ENCODE measurements at places on chromosomes 6 and 20.
A peak's percentile ranks its signal among the peaks of the same experiment; 100 is the strongest.

DNA sequence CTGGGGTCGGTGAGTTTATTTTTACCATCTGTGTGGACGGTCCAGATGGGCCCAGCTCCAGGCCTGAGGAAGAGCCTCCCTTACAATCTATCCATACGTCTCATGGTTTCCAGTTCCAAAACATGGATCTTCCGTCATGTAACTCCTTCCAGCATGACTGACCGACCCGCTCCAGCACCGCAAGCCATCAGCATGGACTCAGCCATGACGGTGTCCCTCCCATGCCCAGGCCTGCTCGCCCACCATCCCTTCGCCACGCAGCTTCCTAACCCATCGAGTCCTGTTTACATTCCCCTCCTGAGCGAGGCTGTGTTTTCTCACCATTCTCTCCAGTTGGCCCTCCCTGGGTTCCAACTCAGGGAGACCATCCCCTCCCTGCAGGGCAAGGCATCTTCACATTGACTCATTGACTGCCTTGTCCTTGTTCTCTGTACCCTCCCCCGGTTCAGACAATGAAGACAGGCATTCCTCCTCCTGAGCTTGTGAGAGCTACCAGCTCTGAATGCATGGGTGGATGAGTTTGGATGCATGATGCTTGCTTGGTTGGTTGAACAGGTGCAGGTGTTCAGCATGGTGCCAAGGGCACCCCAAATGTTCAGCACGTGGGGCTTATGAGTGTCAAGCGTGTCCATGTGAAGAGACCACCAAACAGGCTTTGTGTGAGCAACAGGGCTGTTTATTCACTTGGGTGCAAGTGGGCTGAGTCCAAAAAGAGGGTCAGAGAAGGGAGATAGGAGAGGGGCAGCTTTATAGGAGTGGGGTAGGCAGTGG lies 235.8 kb downstream of the SMOC2 start:
- no peak for DNase-seq

DNA sequence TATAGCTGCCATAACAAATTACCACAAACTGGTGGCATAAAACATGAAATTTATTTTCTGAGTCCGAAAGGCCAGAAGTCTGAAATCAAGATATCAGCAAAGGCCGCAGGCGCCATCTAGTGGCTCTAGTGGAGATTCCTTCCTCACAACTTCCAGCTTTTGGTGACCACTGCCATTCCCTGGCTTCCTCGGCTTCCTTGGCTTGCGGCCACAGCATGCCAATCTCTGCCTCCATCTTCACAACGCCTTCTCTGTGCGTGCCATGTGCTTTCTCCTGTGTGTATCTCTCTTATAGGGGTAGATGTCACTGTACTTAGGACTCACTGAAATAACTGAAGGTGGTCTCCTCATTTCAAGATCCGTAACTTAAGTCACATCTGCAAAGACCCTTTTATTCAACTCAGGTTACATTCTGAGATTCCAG lies 5.4 kb upstream of the PLAGL1 start:
- peak; percentile 68 for DNase-seq

DNA sequence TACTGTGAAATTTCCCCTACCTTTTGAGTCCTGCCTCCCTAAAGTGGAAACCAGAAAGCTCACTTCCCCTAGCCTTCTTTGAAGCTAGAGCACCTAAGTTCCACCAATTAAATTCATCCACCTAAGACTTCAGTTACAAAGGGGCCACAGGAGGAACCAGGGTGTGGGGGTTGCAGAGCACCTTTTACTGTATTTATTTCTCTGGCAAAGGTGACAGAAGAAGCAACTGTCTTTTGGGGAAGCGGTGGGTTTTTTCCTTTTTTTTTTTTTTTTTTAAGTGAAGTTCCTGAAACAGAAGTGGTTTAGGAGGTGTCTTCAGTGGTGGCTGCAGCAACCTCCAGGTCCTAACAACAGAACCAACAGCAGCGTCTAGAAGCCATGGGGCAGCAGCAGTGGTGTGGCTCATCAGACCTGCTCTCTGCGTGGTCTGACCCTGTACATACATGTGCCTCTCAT lies 13.1 kb downstream of the PSMB9 start:
- DNase-seq: peak; percentile 49

GRCh38 chr6:5337573-5337972 lies 76.3 kb downstream of the FARS2 start:
- DNase-seq: no peak

GRCh38 chr6:41335943-41336342 lies 535 bp downstream of the NCR2 start:
- no peak for DNase-seq

DNA sequence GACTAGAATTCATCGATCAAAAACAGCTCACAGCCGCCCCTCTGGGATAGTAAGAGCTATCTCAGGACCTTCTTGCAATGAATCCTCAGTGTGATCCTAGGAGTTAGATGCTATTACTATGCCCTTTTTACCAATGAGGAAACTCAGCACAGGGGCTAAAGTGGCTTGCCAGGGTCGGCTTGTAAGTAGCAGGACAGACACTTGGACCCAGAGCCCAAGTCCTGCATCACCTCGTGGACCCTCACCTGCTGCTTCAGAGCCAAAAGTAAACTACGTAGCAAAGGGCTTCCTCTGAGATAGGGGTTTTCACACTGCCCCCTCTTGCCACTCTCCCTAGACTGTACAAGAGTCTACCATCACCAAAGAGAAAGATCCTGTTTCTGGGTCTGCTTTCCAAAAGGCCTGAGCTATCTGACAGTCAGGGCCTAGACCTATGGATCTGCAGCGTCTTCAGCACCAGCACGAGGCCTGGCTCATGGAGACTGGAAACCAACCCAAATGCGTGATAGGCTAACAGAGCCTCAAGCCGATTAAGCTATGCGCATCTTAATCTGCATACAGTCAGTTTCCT lies 172.3 kb downstream of the ANKRD60 start:
- DNase-seq: no peak

DNA sequence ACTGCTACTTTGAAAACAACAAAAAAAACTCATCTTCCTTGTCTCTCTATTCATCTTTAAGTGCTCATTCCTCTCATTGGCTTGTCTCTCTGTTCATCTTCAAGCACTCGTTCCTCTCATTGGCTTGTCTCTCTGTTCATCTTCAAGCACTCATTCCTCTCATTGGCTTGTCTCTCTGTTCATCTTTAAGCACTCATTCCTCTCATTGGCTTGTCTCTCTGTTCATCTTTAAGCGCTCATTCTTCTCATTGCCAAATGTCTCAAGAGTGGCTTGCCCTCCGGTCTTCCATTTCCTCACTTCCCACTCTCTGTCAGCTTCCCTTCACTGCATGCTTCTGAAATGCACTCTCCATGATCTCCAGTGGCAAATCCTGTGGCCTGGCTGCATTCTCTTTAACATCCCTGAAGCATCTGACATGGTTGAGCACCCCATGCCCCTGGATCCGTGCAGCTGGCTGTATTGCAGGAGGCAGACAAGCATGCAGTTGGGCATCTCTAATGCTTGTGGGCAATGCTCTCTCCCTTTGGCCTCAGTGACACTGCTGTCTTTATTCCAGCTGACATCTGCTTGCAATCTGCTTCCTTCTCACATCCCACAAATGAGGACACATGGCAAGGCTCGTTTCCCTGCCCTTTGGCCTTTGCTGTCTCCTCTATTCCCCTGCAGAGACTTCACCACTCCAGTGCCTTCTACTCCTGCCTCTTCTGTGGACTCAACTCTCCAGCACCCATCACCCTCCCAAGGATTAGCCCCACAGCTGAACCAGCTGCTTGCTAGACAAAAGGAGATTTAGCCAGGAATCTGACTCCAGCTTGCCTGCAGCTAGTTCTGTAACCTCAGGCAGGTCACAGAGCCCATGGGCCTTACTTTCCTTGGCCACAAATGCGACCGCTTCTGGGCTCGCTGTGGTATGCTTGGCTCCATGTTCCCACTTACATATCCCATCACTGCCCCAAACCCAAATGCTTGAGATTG lies 143.2 kb upstream of the SNX9 start:
- DNase-seq: no peak

Measured in CD4-positive, alpha-beta T cell treated with Interleukin-17A for 1 hour (primary cell).